Fibroblast of mammary gland (primary cell): ENCODE measurements at places on chromosomes 16 and 17.

- DNase-seq: no peak
Observed at GRCh38 chr17:76989519-76989918, 121.3 kb downstream of the MGAT5B start.

DNA sequence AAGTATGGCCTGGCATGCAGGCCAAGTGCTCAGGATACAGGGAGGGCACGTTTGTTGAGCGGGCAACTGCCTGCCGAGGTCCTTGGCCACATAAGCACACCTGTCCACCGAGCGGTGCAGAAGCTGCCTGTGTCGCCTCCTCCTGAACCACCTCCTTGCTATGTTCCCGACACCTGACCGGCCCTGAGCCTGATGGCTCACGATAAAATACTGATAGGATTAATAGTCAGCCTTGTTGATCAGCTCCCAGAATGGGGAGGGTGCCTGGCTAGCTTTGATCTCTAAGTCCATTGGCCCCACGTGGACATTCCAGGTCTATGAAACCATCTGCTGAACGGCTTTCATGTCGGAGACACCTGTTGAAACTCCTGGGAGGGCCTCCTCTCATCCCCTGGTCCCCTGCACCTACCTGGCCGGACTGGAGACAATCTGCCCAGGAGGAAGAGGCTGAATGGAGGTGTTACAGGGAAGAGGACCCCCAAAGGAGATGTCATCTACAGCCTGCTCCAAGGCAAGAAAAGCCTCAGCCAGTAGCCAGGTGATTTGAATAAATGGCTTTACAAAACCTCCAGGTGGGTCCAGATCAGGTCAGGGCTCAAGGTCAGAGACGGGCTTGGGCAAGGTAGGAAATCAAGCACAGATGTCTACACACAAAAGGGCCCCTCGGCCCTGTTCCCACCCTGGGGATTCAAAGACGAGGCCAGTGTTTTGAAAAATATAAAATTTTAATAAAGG, 33.4 kb downstream of the AXIN2 start:
- DNase-seq: no peak

GRCh38 chr17:82351254-82351712, 7.8 kb upstream of the TEX19 start:
- DNase-seq: no peak

- DNase-seq: no peak
Observed at GRCh38 chr17:82835766-82836512, 3.9 kb downstream of the ZNF750 start.

DNA sequence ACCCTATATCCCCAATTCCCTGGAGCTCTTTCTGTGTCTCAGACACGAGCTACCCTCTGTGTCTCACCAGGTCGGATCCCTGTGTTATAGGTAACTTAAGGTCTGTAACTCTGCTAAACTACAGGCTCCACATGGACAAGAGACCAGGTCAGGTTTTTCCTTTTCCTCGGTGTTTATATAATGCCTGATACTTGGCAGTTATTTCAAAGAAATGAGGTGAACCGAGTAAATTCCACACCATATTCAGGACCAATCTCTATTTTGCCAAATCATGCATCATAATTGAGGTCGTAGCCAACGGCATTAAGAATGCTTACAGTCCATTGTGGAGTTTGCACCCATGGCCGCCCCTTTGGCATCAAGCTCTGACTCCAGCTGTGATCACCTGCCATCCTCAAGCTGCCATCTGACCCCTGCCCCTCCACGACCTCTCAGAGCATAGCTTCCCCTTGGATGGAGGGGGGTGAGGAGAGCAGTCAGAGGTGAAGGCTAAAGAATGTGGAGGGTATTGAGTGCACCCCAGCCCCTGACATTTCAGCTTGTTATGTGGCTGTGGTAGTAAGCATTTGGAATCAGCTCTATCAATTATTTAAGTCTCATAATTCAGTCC, 434.7 kb upstream of the RBFOX1 start:
- DNase-seq: no peak

DNA sequence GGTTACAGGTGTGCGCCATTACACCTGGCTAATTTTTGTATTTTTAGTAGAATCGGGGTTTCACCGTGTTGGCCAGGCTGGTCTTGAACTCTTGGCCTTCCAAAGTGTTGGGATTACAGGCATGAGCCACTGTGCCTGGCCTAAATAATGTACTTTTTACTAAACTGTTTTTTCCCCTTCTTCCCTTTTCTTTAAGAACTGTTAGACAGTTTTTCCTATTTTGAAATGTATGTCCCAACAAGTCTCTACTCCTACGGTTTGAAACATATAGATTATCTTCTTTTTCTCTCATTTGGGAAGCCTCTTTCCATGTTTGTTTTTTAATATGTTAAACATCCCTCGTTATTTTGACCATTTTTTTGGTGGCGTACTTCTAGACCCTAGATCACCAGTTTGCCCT, 9.6 kb downstream of the UTP18 start:
- no peak for DNase-seq

GRCh38 chr16:78775161-78775561, 675.7 kb downstream of the WWOX start:
- DNase-seq: peak; percentile 6
